ENCODE measurements at places on chromosomes 16 and 17. TPM values are rescaled to one million over a fixed set of nuclear protein-coding genes. Genes with fewer than 3 reads are reported as not detected.
A peak's percentile ranks its signal among the peaks of the same experiment; 100 is the strongest.

DNA sequence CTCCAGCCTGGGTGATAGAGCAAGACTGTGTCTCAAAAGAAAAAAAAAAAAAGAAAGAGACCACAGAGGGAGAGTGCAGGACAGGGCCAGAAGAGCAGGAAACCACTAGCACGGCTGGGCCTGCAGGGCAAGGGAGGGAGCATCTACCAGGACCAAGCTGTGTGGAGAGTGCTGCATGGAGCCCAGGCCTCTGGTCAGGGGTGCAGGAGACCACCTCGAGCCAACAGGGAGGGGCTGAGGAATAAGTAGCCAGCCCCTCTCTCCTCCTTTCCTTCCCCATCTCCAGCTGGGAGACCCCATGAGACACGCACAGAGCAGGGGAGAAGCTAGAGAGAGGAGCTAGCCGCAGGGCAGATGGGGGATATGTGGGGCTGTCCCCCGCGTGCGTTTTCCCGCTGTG, 67.0 kb upstream of the DNAH17 start:
- no peak for DNase-seq

GRCh38 chr17:57523926-57524632, 221.0 kb downstream of the CCDC182 start:
- peak; percentile 47 for DNase-seq

- no peak for DNase-seq
Observed at GRCh38 chr17:36949461-36949927, 740 bp downstream of the AATF start.

DNA sequence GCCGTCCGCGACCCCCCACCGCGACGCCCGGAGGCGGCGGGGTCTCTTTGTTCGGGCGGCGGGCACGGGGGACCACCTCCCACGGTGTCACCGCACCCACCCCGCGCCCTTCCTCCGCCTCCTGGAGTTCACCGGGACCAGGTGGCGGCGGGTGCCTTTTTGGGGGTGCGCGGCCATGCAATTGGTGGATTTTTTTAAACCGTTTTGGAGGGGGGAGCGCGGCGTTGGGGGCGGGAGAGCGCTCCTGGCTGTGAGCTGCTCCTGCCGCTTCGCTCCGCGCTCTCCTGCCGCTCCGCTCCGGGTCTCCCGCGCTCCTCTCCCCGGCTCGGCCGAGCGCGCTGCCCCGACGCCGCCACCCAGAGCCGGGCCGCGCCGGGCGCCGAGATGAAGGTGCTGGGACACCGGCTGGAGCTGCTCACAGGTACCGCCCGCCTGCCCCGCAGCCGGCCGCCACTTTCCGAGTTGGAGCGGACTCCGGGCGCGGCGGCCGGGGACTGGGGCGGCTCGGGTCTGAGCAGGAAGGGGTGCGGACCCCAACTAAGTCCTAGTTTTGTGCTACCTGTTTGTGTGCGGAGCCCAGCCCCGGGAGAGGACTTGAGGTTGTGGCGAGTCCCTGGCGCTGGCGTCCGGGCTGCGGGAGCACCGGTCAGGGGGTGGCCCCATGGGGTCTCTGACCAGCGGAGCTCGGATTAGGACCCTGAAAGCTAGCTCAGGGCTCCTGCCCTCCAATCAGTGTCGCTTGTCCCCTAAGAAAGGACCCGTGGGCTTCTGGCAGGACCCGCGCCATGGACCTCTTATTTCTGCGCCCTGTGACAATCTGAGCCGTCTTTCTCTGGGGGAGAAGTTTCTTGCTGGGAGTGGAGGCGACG, 35.7 kb upstream of the NDRG4 start:
- DNase-seq = no peak

DNA sequence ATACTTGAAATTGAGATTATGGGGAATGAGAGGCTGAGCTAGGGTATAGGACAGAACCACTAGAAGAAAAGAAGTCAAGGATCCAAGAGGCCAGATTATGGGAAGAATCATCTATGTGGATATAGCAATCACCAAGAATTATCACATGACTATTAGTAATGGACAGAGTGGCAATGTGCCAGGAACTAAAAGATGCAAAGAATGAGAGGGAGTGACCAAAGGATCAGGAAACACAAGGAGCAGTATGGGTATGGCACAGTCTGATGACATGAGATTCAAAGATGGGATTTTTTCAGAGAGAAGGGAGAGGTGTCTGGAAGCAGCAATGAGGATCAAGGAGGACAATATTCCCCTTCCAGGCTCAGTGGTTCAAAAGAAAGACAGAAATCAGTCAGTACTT, 212.2 kb downstream of the AATF start:
- DNase-seq = no peak

DNA sequence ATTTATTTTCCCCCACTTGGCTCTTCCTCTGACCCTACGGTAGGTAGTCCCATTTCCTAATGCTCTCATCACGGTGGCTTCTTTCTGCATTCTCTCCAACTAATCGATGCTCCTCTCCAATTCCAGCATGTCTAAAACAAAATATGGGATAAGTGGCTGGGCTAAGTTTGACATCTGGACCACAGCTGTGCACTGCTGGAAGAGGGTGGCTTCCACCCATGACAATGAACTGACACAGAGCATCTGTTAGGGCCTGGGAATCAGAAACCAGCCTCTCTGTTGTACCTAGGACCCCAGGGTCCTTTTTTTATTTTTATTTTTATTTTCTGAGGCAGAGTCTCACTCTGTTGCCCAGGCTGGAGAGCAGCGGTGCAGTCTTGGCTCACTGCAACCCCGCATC, 29.0 kb upstream of the SLC39A11 start:
- DNase-seq = no peak

GRCh38 chr17:19996086-19996485, 13.1 kb upstream of the SPECC1 start:
- no peak for DNase-seq

DNA sequence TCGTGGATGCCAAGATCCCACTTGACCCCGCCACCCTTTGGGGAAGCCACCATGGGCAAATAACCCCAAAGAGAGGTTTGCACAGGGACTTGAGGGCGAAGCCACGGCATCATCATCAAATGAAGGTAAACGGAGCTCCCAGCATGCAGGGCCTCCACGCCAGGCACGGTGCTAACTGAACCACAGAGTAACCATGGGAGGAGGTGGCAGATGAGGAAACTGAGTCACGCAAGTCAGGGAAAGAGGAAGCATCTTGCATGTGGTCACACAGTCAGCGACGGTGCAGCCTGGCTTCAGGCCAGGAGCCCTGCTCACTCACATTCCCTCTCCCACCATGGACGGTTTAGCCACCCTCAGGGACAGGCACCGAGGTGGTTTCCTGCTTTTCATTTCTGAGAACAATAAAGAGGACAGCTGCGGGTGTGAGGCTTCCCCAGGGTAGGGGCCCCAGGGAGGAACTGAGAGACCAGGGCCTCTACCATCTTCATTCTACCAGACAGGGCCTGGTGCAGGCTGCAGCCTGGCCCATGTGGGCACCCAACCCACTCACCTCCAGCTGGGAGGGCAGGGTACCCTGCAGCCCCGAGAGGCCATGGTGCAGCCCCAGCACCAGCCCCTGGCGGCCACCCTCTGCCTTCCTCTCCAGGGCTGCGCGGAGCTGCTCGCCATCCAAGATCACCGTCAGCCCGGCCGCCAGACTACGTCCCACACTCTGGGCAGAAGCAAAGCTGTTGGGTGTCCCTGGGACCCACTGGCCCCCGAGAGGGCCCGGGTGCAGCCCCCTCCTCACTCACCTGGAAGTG, 78.3 kb downstream of the RMI2 start:
- DNase-seq = no peak

DNA sequence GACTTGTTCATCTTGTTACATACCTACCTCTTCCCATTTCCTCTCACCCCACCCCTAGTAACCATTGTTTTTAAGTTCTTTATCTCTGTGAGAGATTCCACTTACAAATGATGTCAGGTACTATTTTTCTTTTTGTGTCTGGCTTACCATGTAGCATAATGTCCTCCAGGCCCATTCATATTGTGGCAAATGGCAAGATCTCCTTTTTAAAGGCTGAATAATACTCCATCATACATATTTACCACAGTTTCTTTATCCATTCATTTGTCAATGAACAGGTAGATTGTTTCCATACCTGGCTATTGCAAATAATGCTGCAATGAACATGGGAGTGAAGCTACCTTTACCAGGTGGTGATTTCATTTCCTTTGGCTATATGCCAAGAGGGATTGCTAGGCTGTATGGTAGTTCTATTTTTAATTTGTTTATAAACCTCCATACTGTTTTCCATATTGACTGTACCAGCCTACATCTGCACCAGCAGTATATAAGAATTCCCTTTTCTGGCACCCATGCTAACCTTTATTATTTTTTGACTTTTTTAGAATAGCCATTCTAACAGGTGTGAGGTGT, 53.9 kb downstream of the NSRP1 start:
- no peak for DNase-seq

GRCh38 chr16:66364117-66364958, 2.2 kb upstream of the CDH5 start:
- DNase-seq = peak; percentile 19

- DNase-seq = no peak
Observed at GRCh38 chr17:58632324-58633314, 59.2 kb downstream of the TEX14 start.

- no peak for DNase-seq
Observed at GRCh38 chr17:6165806-6166205, 95.6 kb downstream of the WSCD1 start.

GRCh38 chr16:11333702-11334101, 11.6 kb upstream of the RMI2 start:
- peak; percentile 63 for DNase-seq

Gene DUS1L
- 34.0 TPM for total RNA-seq

Gene PARD6A
- total RNA-seq = 1.9 TPM

Gene MYO15A
- 0.24 TPM for total RNA-seq

Gene SLC13A2
- total RNA-seq = not detected

Gene SBK1
- not detected for total RNA-seq

Gene MOSMO
- total RNA-seq = 13.1 TPM
